ENCODE measurements at places on chromosomes 7 and 10.

- no peak for DNase-seq
Observed at GRCh38 chr7:159036916-159037605, 107.6 kb downstream of the VIPR2 start.

DNA sequence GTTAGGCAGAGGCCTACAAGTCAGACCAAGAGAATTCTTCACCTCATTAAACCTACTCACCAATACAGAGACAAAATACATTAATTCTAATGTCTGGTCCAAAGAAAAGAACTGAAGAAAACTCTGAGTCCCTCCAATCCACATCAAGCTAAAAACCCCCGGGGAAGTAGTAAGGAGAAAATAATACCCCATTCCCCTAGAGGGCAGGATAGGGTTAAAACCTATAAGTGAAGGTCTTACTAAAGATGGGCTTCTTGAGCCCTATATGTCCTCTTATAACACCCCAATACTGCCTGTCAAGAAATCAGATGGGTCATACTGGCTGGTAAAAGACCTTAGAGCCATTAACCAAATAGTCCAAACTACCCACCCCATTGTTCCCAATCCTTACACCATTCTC is 141.3 kb upstream of the TMEM106B start:
- DNase-seq = no peak

DNA sequence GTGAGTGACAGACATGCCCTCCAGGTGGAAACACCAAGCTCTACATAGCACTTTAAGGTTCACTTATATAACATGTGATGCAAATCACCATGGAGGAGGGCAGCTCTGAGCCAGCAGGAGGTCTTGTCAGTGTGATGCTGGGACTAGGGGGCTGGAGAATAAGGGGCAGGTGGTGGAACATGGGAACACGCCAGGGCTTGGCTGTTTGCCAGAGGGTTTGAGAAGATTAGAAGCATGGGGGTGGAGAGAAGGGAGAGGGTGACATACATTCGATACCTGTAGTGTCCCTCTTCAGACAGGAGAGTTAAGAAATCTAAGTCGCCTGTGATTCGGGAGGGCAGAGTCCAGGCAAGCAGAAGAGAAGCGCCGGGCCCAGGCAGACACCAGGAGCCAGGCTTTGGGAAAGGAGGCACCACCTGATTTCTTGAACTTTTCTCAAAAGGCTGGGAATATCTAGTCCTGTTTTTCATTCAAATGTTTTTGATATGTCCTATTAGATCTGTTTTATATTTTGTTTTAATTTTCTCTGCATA is 16.9 kb upstream of the LAMB4 start:
- no peak for DNase-seq

GRCh38 chr10:58757352-58758065 is 244.8 kb downstream of the BICC1 start:
- peak; percentile 11 for DNase-seq

- DNase-seq = no peak
Observed at GRCh38 chr10:20933705-20934104, 36.6 kb upstream of the NEBL start.

- peak; percentile 11 for DNase-seq
Observed at GRCh38 chr7:91993976-91994375, 53.3 kb downstream of the AKAP9 start.

DNA sequence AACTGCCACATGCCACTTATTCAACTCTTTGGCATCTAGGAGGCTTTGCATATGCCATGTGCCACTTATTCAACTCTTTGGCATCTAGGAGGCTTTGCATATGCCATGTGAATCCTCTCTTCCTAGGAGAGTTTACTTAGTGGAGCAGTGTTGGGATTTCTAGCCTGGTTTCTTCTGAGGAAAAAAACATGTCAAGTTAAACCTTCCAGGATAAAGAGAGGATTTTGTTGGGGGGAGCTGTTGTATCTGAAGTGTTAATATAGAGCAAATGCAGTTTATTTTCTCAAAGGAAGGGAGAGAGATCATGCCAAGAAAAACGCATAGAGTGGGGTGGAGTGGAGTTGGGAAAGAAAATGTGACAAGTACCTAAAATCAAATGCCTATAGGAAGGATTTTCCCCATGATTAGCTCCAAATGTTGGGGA is 91.5 kb downstream of the MCU start:
- DNase-seq = no peak

- DNase-seq = no peak
Observed at GRCh38 chr7:27169658-27170425, 4.3 kb downstream of the HOXA10 start.

DNA sequence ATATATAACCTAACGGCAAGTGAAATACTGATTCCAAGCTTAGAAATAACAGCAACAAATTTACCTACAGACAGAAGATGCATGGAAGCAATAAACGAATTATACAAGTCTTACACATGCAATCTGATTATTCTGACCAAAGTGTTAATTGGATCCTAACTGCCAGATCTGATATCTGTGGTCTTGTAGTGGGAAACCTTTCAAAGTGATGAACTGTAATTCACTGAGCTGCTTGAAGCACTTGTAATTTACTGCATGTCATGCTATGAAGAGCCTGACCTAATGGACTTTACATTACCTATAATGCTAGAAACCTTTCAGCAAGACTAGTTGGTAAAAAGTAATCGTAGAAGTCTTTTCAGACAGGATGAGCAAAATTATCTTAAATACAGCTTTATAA is 205.6 kb downstream of the FOXP2 start:
- DNase-seq = no peak

DNA sequence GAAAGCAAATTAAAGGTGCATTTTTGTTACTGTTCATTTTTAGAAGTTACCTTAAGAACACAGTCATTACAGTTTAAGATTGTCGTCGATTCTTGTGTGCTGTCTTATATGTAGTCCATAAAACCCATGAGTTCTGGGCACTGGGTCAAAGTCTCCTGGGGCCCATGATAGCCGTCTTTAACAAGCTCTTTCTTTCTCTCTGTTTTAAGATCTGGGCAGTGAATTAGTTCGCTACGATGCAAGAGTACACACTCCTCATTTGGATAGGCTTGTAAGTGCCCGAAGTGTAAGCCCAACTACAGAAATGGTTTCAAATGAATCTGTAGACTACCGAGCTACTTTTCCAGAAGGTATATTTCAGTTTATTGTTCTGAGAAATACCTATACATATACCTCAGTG is 90.7 kb upstream of the CAPZA2 start:
- DNase-seq = no peak

DNA sequence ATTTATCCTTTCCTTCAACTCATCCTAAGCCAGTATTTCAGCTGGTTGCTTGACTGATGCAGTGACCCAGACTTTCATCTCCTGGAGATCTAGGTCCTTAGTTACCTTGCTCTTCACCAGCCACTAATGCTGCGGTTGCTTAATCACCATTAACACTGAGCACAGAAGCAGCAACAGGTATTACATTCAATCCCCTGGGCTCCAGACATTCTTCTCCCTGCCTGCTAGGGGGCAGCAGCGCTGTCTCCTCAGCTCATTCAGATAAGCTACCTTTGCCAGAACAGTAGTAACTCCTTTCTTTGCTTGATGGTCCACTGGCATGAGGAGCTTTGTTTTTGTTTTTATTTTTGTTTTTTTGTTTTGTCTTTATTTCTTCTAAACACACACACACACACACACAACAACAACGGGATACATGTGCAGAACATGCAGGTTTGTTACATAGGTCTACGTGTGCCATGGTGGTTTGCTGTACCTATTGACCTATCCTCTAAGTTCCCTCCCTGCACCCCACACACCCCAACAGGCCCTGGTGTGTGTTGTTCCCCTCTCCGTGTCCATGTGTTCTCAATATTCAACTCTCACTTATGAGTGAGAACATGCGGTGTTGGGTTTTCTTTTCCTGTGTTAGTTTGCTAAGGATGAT is 1043.2 kb upstream of the C7orf33 start:
- peak; percentile 32 for DNase-seq

DNA sequence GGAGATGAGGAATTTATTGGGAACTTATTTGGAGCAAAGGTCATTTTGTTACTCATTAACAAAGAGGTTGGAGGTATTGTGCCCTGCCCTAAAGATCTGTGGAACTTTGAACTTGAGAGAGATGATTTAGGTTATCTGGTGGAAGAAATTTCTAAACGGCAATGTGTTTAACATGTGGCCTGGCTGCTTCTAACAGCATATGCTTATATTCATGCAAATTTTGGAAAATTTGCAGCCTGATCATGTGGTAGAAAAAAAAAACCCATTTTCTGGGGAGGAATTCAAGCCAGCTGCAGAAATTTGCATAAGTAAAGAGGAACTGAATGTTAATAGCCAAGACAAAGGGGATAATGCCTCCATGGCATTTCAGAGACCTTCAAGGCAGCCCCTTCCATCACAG is 10.7 kb upstream of the PANK1 start:
- DNase-seq = no peak

DNA sequence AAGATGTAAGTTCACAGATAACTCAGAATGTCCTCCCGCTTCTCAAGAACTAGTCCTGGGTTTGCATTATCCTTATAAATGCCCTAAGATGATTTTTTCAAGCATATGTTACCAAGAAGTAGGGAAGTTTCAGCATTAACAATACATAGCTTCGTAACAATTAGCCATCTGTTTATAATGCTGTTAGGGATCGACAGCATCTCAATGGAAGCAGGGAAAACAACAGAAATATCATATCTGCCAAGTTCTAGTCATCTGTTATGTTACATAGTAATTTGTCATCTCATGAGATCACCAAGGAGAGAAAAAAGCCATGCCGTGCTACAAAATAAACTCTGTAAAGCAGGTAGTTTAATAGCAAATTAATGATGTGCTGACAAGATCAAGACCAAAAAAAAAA is 731.5 kb upstream of the C7orf33 start:
- DNase-seq = no peak

DNA sequence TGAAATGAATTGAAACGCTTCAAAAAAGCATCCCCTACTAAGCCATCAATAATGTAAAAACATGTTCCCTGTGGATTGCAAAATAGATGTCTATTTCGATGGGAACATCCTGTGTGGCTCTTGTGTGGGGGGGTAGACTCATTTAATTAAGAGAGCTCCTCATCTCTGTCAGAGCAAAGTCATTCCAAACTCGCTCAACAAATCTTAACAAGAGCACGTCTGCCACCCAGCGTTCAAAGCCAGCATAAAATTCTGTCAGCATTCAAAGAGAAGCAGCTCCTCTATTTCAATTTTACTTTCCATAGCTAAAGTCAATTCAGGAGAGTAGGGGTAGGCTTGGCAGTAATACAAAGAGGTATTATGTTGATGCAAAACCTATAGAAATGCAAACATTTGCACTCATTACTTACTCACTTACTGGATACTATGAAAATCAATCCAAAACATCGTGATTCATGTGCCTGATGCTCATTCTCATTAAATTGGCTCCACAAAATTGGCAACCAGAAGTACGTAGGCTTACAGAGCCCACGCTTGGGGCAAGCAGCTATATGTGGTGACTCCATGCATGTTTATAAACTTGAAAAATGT is 114.9 kb downstream of the IPMK start:
- DNase-seq = peak; percentile 69

GRCh38 chr10:29756451-29756850 is 121.7 kb upstream of the SVIL start:
- DNase-seq = no peak

GRCh38 chr7:95545673-95546072 is 50.6 kb downstream of the PDK4 start:
- DNase-seq = no peak

DNA sequence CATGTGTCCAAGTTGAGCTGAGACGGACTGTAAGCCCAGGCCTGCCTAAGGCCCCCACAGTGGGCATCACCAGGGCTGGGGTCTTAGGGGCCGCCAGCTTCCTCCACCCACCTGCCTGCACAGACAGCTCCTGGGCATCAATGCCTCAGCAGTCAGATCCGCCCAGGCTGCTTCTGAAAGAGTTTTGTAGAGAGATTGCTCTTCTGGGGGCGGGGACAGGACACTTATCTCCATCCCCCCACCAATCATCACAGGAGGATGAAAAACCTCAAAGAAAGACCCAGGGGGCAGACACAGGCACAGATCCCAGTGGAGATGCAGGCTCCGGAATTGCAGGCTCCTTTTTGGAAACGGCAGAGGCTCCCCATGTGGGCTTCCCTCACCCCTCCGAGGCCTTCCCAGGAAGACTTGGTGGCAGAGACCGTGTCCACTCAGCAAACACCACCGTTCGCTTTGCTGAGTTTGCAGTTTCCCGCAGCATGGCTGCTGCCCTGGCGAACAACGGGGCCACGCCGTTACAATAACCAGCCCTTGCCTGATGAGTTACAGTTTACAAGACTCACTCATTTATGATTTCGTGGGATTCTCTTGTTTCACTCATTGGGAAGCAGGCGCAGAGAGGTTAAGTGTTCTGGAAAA is 96.4 kb downstream of the MKI67 start:
- no peak for DNase-seq

DNA sequence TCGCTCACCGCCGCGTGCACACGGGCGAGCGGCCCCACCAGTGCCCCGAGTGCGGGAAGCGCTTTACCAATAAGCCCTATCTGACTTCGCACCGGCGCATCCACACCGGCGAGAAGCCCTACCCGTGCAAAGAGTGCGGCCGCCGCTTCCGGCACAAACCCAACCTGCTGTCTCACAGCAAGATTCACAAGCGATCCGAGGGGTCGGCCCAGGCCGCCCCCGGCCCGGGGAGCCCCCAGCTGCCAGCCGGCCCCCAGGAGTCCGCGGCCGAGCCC is 3.3 kb downstream of the REPIN1 start:
- no peak for DNase-seq

GRCh38 chr7:30650421-30650808 is 31.8 kb downstream of the CRHR2 start:
- DNase-seq = no peak

DNA sequence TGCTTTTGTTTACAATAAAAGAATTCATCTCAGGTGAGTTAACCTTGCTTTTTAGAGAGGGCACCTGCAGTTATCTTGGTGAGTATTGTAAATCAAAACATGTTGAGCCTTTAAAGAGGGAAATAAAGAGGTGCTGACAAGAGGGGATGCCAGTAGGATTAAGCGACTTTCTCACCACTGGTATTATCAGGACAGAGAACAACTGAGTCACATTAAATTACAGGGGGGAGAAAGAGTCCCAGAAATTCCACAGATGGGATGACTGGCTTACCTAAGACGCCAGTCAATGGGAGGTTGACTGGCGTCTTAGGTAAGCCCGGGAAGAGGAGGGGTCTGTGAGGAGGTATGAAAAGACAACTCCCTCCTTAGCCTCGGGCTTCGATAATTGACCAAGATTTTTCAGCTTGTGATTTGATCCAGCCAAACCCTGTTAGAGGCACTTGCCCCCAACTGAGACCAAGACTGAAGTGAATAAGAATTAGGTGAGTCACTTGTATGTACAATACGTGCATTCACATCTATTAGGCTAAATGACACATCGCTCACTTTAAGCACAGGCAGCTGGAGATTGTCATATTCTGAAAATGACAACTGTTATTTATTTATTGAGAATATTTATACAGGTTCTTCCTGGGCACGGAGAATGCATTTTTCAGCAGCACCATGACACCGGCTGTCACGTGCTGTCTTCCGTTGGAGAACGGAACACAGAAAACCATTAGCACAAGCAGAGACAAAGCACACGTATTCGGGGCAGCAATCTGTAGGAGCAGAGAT is 117.6 kb downstream of the SEM1 start:
- DNase-seq = no peak

DNA sequence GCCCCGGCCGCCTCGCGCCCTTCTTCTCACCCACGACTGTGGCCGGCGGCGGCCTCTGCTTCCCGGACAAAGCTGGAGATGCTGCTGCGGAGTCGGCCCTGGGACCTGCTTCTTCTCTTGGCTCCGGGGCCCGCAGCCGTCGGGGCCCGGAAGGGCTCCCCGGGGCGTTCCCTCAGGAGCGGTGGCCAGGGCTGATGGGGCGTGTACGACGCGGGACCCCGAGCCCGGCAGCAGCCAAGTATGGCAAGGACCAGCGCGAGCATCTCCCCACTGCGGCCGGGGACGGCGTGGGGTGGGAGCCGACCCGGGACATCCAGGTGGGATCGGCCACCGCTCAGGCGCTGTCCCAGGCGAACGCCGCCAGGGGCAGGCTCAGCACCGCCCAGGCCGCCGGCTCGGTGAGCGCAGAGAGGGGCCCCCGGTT is 27.6 kb upstream of the BMS1 start:
- DNase-seq = no peak
